ENCODE measurements at places on chromosomes 2 and 18.

DNA sequence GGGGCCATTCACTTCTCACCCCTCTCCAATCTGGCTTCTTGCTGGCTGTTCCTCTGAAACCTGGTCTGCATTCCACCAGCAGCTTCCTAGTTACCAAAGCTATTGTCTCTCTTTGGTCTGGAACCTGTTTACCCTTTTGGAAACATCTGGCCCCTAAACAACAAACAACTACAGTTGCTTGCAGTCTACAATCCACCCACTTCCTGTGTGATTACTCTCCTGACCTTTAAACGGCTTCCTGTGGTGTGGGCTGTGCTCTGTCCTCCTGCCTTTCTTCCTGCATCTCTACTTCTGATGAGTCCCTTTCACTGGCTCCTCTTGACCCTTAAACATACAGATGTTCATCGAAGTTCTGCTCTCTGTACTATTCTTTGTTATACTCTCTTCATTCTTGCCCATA is 303.8 kb downstream of the TDRD15 start:
- DNase-seq = no peak

GRCh38 chr2:171247741-171248662 is 87.3 kb upstream of the TLK1 start:
- no peak for DNase-seq

GRCh38 chr2:19540739-19541525 is 182.5 kb upstream of the OSR1 start:
- no peak for DNase-seq

DNA sequence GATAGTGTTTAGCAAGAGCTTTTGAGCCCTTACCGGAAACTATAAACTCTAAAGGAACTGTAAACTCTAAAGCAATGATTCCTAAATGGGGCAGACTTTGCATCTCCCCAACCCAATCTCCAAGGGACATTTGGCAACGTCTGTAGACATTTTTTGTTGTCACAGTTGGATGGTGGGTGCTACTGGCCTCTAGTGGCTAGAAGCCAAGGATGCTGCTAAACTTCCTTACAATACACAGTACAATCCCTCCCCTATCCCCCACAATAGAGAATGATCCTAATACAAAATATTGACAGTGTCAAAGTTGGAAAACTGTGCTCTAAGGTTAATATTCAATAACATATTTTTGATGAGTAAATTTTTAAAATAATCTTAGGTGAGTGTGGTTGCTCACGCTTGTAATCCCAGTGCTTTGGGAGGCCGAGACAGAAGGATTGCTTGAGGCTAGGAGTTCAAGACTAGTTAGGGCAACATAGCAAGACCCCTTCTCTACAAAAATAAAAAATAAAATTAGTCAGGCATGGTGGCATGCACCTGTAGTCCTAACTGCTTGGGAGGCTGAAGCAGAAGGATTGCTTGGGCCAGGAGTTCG is 66.7 kb downstream of the PTPN4 start:
- no peak for DNase-seq

- DNase-seq = no peak
These were observed 42.2 kb downstream of the HIBCH start for GRCh38 chr2:190277234-190278112.

GRCh38 chr2:174827371-174828369 is 63.4 kb upstream of the CHRNA1 start:
- DNase-seq = no peak

- no peak for DNase-seq
These were observed 13.7 kb downstream of the CNGA3 start for GRCh38 chr2:98359986-98360385.

DNA sequence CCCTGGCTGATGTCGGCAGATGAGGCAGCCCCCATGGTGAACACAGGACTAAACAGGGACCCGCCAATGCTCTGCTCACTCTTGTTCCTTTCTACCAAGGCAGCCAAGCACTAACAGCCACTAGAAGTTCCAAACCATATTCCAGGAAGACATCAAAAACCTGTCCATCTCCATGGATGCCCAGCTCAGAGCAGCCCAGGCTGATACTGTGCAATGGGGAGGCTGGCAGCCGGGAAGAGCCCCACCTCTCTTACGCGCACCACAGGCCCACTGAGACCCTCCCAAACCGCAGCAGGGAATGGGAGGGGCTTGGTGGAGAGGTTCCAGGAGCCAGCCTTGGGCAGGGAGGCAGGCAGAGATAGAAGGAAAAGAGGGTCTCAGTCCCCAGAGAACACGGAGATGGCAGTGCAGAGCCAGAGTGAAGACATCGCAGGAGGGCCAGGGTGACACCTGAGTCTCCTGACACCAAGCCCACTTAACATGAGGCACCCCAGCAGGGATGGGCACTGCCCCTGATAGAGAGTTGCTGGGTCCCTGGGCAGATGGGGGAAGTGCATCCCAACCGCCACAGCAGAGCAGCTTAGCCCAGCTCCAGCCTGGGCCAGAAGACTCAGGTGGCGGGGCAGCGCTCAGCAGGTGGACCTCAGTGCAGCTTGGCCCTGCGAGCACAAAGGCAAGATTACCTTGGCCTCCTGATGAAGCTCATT is 3.4 kb downstream of the HS6ST1 start:
- DNase-seq = no peak

DNA sequence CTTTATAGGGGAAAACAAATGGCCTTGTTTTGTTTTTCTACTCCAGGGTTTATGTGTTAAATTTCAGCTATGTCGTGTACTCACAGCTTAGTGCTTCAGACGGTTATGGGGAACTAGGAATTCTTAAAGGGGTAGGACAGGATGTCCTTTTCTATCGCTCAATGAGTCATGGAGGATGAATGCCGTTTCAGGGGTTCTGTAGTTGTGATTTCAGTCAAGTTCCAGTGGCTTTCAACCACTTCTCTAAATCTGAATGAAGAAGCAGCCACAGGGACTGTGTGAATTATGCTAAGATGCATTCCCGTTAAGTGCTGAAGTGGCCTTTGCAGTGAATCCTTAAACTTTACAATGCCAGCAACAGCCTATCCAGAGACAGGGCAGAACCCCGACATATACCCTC is 1231.7 kb upstream of the ZEB2 start:
- DNase-seq = no peak
